ENCODE measurements at places on chromosomes 12 and 14.

GRCh38 chr14:31336646-31337045 is 83.7 kb downstream of the HEATR5A start:
- no peak for DNase-seq

GRCh38 chr14:71416392-71416791 is 509.1 kb downstream of the PCNX1 start:
- DNase-seq = no peak

GRCh38 chr12:16555630-16556029 is 50.3 kb downstream of the LMO3 start:
- DNase-seq = no peak

- no peak for DNase-seq
Observed at GRCh38 chr12:67671419-67671818, 22.9 kb downstream of the DYRK2 start.

DNA sequence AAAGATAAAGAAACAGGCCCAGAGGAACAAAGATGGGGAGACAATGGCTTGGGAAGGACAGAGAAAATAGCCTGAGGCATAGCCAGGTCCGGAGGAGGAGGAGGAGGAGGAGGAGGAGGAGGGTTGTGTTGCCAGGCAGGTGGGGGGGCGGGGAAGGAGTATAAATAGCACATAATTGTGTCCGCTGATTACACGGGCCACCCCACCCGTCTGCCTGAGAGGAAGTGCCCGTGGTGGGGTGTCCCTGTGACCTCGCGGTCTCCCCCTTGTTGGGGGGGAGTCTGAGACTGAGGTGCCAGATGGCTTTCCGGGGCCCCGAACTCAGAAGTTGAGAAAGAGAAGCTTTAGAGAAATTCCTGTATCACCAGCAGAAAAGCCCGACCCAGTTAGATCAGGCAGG is 1.9 kb upstream of the SP7 start:
- no peak for DNase-seq

GRCh38 chr12:108738170-108738569 is 6.9 kb upstream of the CORO1C start:
- no peak for DNase-seq

- DNase-seq = peak; percentile 26
Observed at GRCh38 chr12:114662512-114663177, 21.3 kb downstream of the TBX3 start.

DNA sequence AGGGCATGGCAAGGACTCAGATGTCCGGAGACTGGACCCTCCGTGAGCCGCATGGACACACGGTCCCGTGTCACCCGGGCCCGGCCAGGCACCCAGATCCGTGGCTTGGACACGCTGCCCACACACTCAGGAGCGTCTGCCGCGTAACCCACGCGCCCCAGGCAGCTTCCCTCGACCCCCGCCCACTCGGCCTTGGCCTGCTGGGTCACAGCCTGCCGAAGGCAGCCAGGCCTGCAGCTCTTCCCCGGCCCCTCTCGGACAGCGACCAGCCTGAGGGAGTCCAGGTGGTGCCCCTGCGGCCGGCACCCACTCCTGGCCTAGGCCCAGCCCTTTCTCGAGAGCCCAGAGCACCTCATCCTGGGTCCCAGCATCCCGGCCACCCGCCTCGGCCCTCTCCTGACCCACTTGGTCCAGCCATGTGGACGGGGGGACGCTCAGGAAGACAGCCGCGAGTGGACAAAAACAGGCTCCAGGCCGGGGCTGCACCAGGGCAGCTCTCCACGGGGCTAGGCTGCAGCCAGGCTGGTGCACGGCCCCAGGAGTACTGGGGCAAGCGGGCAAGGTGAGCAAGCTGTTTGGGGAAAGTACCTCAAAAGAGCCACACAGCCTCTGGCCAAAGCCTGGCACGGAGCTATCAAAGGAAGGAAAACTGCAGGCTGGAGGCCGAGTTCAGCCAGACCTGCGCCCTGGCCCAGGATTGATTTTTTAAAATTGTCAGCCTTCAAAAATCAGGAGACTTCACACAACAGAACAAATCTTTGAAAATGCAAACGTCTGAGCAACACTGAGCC is 6.5 kb downstream of the AKT1 start:
- no peak for DNase-seq

DNA sequence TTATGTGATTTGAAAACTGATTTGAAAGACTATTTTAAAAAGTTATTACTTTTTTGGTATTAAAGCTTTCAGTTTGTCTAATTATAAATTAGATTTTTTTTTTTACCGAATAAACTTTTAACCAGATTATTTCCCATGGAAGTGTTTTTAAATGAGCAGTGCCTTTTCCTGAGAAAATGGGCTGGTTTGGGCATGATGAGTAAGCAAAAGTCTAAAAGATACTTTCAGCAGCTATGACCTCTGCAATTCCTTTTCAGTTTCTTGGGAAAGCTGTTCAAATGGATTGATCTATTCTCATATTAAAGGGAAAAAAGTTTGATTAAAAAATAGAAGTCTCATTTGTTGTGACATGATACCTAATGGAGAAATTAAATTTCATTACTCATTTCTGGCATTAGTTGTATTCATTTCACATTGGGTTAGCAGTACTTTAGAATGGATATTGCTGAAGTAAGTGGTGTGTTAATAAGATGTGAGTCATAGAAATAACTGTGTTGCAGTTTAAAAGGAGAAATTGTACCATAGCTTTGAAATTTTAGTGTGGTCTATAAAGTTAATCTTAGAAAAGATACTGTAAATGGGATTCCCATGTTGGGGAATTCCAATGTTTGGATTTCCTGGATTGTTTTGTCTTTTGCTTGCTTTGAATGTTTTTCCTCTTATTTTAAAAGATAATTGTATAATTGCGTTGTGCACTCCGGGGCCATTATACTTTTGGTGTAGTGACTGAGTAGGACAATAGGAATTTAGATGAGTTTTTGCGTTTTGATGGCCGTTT is 21.0 kb downstream of the KTN1 start:
- DNase-seq = no peak

DNA sequence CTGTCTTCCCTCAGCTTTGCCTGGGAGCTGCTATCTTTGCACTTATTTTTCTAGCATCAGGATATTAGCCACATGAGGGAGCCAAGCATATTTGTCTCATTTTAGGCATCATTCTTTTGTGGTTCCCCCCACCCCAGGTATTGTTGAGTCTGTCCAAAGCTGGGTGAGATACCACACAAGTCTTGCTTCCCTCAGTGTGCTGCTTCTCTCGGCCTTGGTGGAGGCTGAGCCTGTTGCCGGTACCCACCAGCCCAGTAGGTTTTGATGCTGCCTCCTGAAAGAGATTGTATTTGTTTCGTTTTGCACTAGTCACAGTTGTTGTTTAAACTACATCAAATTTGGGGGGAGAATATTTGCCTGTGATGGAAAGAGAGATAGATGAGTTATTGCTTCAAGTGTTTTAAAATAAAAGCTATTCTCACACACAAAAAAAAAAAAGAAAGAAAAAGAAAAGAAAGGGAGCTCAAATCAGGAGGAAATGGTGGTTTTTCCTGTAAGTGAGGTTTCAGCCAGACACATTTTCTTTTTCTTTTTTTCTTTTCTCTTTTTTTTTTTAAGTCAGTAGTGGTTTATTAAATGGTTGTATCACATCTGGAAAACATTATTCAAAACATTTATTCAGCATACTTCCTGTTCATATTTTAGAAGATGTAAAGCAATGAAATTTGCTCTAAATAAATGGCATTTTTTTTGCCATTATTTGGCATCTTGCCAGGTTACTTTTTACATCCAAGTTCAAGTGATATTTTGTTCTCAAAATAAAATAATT is 58.5 kb downstream of the SLC4A8 start:
- no peak for DNase-seq

DNA sequence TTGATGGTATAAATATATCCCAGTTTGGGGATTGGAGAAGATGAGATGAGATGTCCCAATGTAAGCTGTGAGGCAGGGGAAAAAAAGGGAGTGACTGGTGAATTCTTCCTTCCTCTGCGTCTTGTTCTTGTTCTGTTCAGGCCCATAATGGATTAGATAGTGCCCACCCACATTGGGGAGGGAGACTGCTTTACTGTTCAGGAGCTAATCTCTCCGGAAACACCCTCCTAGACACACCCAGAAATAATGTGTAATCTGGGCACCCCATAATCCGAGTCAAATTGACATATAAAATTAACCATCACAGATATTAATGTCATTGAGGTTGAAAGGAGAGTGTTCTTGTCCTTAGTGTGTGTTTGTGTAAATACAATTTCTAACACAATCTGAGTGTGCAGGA is 29.3 kb downstream of the ETV6 start:
- DNase-seq = no peak

GRCh38 chr12:131639270-131639940 is 71.5 kb upstream of the SFSWAP start:
- DNase-seq = no peak

DNA sequence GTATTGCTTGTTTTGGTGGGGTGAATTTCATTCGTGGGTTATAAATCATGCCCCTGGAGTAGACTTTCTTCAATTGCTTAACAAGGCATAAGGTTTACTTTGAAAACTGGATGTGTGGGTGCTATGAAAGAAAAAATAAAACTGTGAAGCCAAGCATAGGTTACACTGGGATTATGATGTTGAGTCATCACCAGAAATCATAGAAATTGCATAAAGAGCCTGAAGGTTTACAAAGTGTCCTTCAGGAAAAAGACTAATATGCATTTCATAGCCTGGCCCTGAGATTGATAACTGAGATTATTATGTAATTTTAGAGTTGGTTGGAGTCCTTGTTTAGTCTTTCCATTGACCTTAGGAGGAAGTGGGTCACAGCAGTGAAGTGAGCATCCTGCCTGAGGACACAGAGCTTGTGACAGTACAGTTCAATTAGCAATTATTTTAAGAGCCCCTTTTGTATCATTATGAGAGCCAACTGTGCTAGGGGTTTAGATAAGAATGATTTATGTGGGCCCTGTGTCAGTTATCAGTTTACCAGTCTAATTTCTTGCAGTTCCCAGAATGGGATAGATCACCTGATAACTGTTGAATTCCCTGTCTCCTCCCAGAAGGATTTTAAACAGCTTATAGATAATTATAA is 13.6 kb downstream of the LRRK2 start:
- DNase-seq = no peak

DNA sequence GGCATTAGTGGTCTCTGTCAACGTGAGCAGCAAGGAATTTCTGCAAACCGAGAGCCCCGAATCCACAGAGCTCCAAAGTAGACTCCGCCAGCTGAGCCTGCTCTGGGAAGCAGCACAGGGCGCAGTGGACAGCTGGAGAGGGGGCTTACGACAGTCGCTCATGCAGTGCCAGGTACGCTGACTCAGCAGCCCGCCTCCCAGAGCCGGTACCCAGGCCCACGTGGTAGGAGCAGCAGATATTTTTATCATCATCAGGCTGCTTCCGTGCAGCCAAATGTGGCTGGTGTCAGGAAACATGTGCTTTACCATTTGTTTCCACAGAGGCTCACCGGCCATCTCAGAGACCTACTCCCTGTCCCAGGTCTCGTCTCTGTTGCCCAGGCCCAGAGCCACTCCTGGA is 73.7 kb downstream of the ESR2 start:
- DNase-seq = no peak

- DNase-seq = no peak
Observed at GRCh38 chr14:36300337-36300736, 20.1 kb downstream of the MBIP start.

- DNase-seq = no peak
Observed at GRCh38 chr12:115799610-115800009, 477.9 kb downstream of the MED13L start.

- no peak for DNase-seq
Observed at GRCh38 chr14:72920008-72920407, 6.3 kb upstream of the DCAF4 start.

- no peak for DNase-seq
Observed at GRCh38 chr12:31261744-31262143, 64.2 kb downstream of the SINHCAF start.

- DNase-seq = no peak
Observed at GRCh38 chr12:5456906-5457305, 25.0 kb downstream of the NTF3 start.

DNA sequence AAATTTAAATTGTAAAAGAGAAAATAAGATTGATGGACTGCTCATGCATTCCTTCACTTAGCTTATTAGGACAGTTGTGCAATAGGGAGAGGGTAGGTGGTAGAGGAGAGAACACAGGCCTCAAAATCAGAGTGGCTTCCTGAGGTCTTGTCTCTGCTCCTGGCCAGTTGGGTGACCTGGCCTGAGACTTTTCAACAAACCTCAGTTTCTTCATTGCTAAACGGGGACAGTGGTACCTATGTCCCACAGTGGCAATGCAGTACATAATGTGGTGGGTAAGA is 2.6 kb downstream of the MAP3K12 start:
- DNase-seq = no peak

- DNase-seq = no peak
Observed at GRCh38 chr14:104462651-104463630, 116.6 kb upstream of the C14orf180 start.

GRCh38 chr12:91194500-91194899 is 11.9 kb upstream of the DCN start:
- no peak for DNase-seq

DNA sequence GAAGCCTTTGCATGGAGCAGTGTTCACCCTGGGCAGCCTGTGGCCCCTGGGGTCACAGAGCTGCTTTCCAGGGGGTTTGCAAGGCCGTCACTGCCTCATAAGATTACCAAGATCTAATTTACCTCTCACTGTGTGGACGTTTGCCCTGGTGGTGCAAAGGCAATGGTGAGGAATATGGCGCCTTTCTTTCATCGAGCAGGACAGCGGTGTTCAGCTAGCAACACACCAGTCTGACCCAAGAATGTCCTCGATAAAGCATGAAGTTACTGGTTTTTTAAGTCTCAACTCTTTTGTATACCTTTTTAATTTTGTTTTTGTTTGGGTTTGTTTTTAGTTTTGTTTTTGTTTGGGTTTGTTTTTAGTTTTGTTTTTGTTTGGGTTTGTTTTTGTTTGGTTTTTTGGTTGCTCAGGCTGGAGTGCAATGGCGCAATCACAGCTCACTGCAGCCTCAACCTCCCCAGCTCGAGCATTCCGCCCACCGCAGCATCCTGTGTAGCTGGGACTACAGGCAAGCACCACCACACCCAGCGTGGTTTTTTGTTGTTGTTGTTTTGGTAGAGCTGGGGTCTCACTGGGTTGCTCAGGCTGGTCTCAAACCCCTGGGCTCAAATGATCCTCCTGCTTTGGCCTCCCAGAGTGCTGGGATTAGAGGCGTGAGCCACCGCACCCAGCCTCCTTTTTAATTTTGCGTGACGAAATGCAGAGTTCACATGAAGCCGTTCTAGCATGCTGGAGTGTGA is 57.9 kb downstream of the PPP2R5C start:
- DNase-seq = no peak

- DNase-seq = no peak
Observed at GRCh38 chr12:128316973-128317526, 50.1 kb downstream of the TMEM132C start.

GRCh38 chr12:6684609-6685008 is 4.6 kb downstream of the ZNF384 start:
- peak; percentile 47 for DNase-seq
